IPS-NIHi11 (cell line): ENCODE measurements at places on chromosomes 7 and 10.

DNA sequence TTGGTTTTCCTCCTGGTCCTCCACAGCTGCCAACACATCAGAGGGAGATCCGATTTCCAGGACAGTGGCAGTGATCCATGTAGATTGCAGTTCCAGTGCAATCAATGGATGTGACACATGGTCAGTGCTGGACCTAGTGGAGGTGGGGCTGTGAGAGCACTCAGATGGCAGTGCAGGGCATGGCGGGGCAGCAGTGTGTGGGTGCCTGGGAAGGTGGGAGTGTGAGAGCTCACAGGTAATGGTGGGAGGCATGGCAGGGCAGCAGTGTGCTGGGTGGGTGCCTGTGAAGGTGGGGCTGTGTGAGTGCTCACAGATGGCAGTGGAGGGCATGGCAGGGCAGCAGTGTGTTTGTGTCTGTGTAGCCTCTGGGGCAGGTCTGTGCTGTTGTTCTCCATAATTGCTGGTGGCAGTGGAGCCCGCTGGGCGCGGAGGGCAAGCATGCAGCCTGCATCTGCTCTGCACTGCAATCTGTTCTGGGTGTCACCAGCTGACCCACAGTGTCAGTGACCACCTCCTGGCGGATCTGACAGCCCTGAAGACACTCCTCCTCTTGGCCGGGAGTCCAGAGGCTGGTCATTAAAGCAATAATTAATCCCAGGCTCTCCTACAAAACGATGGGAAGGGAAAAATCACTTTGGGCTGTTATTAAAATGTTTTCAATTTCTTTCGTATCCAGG lies 8.6 kb upstream of the ADARB2 start:
- DNase-seq: no peak

- no peak for DNase-seq
These were observed 58.5 kb downstream of the PLCE1 start for GRCh38 chr10:94052281-94052680.

DNA sequence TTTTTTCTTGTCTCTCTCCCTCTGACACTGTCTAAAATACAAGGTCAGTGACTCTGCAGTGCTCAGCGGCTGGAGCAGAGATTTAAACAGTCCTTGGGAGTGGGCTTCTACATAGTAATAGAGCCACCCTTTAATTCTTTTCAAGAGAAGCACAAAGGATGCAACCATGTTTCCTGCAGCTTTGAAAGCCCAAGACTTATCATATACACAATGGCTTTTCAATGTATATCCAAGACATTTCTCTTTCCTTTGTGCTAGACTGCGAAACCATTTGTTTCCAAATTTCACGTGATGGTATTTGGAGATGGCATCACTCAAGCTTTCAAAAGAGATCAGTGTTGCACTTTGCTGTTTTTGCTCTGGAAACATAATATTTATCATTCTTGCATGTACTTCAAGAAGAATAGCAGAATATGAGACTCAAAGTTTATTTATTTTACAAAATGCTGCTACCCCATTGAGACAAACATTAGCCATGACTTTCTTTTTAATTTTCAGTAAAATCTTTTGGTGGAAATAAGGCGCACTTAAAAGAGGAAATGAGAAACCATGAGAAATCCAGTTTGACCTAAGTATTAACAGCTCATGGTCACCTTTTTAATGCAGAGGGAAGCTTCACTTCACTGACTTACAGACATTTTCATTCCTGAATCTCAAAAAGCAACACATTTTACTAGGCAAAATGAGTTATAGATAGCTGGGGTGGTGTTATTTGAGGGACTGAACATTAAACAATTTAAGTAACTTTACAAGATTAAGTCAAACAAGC lies 76.6 kb downstream of the SEMA3C start:
- DNase-seq: no peak

GRCh38 chr7:33836797-33837355 lies 68.5 kb upstream of the BMPER start:
- no peak for DNase-seq
